HS-5 (cell line): ENCODE measurements at places on chromosomes 2 and 18.

GRCh38 chr2:105179469-105180372, 61.8 kb upstream of the GPR45 start:
- DNase-seq, result peak; percentile 16

DNA sequence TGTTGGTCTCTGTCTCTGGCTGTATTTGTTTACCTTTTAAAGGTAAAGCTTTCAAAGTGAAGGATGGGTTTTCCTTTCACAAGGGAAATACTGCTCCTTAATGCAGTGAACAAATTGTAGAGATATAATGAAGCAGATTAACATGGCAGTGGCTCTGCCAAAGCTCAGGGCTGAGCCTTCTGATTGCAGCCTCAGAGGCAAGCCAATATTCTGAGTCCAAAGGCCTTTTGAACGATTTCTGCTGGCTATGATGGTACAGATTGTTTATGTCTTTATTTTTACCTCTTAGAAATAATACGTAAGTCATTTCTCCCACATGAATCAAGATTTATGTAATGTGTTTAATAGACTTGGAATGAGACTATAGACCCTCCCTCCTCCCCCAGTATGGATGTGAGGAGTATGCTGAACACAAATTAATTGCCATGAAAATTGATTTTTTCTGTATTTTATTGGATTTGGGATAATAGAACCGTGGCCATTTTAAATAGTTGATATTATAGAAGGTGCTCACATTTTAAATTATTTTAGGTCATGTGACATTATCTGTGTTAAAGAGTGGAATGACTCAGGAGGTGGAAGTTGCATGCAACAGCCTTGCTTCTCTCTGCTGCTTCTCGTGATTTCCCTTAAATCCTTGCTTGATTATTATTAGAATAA, 772 bp downstream of the SCN2A start:
- no peak for DNase-seq

DNA sequence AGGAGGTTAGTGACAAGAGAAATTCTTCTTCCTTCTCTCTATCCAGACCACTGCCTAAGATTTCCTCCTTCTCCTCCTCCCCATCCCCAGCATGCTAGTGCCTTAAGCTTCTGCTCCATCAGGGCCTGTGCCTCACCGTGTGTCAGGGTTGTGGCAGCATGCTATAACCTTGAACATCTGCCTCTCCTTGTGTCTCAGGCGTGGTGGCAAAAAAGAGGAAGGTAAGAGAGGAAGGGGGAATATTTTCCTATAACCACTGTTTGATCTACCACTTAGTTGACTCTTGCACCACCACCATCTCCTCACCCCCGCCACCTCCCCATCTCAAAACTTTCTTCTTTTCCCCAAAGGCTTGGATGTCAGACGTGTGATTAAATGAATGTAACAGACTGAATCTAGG, 38.3 kb upstream of the PEX13 start:
- no peak for DNase-seq

- no peak for DNase-seq
Measured at GRCh38 chr2:237865623-237866041, 6.2 kb downstream of the RAMP1 start.

DNA sequence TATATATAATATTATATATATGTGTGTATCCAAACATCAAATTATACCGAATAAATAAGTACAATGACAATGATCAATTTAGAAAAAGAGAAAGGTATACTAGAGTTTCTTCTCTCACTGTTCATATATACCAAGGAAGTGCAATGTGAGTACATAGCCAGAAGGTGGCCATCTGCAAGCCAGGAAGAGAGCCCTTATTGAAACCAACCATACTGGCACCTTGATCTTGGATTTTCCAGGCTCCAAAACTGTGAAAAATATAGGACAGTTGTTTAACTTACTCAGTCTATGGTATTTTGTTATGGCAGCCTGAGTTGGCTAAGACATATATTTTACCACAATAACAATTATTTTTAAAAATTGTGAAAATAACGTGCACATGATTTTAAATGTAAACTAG, 1490.2 kb upstream of the SLC39A10 start:
- DNase-seq, result no peak

DNA sequence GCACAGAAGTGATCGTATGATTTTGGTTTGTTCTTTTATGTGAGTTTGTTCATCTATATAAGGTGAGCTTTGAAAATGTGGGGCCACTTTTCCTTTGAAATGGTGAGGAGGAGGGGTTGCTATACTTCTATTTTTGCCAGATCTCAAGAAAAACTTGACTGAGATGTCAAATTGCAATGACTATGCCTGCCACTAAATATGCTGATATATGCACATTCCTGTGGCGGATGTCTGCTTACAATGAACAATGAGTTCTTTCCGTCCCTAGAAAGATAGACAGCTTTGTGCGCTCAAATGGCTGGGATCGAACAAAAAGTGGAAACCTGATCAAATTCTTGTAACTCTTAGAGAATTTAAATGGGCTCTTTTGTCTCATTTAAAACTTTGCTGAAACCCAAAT, 28.7 kb downstream of the MYT1L start:
- no peak for DNase-seq

- no peak for DNase-seq
Measured at GRCh38 chr2:200509235-200509611, 645 bp downstream of the KCTD18 start.

- DNase-seq, result no peak
Measured at GRCh38 chr18:31429623-31430022, 17.9 kb upstream of the DSG3 start.

DNA sequence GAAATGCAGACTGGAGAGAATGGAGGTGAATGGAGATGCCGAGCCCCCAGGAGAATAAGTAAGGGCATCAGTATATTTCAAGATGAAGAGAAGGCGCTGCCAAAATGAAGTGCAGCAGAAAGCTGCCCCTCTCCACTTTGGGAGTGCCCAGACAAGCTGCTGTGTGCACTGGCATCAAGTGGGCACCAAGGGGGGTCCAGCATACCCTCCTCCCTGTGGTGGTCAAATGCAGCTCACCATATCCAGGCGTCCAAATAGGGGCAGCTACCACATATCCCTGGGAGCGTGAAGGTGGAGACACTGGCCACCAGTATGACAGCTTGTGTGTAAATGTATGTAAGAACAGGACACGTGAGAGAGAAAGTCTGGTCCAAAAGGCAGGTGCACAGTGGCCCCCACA, 236.6 kb downstream of the KLHL29 start:
- DNase-seq, result no peak

- DNase-seq, result no peak
Measured at GRCh38 chr18:2662990-2663389, 7.5 kb downstream of the SMCHD1 start.

DNA sequence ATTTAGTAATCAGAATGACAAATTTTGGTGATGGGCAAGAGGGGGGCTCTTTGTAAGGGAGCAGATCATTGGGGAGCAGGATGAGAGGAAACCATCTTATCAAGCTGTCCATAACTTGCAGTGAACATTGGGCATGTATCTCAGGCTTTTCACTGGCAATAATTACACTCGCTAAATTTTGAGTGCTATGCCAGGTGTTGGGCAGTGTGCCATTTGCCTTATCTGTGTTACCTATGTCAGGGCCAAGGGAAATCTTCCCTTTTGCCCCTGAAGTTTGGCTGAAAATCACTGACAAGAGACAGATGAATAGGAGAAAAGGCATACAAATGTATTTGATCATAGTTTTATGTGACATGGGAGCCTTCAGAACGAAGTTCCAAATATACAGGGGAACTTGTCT, 39.0 kb downstream of the NOSTRIN start:
- no peak for DNase-seq

- peak; percentile 55 for DNase-seq
Measured at GRCh38 chr18:57898506-57899124, 95.5 kb upstream of the ATP8B1 start.

GRCh38 chr2:63378589-63378988, 209.7 kb downstream of the WDPCP start:
- DNase-seq, result no peak

- DNase-seq, result no peak
Measured at GRCh38 chr2:24482251-24482971, 8.6 kb upstream of the NCOA1 start.

GRCh38 chr2:190043441-190043840, 19.1 kb downstream of the MSTN start:
- no peak for DNase-seq

- DNase-seq, result no peak
Measured at GRCh38 chr2:120995152-120995551, 259.5 kb downstream of the GLI2 start.

GRCh38 chr18:50862401-50862800, 16.5 kb upstream of the ME2 start:
- DNase-seq, result no peak

GRCh38 chr2:88053296-88053695, 2.3 kb downstream of the KRCC1 start:
- DNase-seq, result no peak

DNA sequence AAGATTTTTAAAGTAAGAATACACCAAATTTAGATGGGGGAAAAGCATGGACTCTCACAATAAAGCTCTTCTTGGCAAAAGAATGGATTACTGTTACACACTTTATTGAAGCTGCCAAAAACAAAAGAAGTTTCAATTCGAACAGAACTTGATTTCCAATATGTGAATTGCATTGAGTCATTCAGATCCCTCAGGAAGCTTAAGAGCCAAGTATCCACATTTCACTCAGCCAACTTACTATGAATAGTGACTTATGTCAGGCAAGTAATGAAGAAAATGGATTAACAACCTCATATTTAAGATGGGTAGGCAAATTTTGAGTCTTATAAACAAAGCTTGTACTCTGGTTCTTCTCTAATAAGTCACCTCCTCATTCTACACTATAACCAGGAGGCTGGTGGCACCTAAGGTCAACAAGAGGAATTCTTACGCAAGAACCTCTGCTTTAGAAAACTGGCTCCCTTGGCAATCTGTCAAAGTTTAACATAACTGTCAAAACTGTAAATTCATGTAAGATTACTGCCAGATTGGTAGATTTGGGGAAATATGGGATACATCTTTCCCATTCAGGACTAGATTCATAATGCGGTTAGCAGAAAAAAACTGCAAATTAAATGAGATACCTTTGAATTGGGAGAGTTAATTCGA, 6.0 kb downstream of the HADHA start:
- DNase-seq, result no peak

- DNase-seq, result no peak
Measured at GRCh38 chr2:133635131-133635530, 66.9 kb upstream of the NCKAP5 start.

DNA sequence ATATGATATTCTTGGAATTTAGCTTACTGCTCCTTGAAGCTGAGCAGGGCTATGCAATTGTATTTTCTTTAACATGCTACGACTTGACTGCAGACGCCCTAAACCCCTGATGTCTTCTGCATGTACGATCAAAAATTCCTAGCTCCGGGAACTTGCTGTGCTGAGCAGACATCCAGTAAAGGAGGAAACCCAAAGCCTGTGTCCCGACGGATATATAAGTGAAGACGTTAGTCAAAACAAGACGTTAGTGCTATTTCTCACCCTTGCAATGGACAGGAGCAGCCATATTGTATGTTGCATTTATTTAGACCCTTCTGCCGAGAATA, 51.5 kb downstream of the SETBP1 start:
- DNase-seq, result no peak

DNA sequence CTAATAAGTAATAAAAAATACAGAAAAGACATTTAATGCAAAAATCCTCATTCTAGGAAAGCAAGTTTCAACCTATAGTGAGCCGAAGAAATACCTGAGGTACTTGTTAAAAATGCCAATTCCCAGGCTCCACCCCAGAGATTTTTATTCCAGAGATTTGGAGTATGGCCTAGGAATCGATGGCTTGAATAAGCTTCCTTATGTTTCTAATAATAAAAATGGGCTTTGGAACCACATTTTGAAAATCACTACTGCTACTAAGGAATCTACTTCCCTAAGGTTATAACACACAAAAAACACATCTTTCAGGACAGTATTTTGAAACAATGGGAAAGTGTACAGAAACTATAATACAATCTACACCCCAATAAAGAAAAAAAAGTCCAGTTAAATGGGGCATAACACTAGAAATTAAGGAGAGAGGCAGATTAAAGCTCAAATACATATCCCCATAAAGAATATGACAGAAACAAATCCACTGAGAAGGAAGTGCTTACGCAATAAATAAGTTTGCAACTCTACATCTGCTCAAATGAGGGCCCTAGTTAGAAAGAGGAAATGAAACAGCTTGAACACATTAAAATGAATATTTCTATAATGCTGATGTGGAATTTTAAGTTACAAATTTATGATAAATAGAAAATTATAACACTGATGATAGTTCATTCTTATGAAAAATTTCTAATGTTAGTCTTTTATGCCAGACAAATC, 103.7 kb downstream of the EPB41L3 start:
- DNase-seq, result no peak

DNA sequence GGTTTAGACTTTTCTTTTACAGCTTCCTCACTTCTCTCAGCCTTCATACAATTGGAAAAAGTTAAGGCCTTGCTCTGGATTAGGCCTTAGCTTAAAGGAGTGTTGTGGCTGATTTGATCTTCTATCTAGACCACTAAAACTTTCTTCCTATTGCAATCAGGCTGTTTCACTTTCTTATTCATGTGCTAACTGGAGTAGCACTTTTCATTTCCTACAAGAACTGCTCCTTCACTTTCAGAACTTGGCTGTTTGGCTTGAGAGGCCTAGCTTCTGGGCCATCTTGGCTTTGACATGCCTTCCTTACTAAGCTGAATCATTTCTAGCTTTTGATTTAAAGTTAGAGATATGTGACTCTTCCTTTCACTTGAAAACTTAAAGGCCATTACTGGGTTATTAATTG, 114.3 kb downstream of the ARHGEF4 start:
- no peak for DNase-seq

DNA sequence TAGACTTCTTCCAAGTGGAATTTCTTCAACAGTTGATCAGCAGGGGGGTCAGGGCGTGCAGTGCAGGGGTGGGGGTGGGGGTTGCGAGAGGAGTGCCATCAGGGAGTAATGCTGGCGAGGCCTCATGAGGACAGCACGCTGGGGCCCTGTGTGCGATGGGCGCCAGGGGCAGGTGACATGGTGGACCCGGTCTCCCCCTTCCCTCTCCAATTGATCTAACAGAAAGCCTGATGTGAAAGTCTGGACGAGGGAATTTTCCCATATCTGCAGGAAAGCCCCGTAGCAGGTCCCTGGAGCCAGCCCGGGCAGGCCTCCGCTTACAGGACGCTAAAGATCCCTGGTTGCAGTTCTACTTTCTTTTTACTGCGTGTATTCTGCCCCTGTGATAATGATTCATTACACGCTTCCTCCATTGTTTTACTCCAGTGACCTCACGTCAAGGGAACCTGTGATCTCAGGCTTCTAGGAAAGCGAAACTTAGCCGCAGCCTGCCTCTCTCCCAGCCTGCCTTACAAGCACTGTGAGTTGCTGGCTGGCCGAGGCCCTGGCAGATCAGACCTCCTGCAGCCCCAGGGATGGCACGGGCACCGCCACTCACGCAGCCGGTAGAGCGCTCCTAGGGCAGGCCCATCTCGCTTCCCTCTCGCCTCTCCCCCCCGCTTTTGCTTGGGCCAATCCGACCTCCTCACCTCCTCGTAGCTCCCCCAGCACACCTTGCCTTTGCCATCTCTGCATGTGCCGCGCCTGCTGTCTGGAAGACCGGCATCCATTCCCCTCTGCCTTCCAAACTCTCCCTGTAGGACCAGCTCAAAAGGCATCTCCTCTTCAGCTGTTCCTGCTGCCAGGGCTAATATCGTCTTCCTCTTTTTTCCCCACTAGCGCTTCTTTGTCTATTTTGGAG, 19.2 kb downstream of the NEURL3 start:
- peak; percentile 82 for DNase-seq
